ENCODE measurements at places on chromosomes 12 and 14.

DNA sequence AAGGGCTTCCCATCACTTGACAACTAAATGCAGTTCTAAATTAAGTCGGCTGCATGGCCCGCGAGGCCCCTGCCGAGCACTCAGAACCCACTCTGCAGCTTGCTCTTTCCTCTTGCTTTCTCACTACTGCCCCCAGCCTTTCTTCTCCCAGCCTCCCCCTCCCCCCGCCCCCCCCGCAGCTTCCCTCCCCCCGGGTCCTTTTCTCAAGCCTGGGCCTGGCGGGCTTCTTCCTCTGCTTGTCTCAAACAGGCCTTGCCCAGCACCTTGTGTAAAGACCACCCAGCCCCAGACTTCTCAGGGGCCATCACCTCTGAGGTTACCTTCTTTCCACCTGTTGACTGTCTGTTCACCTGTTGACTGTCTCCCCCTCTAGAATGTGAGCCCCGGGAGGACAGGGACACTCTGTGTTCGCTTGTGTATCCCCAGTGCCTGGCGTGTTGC, 1.1 kb downstream of the CYP46A1 start:
- no peak for DNase-seq
- H3K27me3 ChIP-seq: peaks cover 42% of the 10 kb centered on the region
- H3K27ac ChIP-seq: no peak overlapping the region
- H3K4me3 ChIP-seq: peak overlapping the region; percentile 41

DNA sequence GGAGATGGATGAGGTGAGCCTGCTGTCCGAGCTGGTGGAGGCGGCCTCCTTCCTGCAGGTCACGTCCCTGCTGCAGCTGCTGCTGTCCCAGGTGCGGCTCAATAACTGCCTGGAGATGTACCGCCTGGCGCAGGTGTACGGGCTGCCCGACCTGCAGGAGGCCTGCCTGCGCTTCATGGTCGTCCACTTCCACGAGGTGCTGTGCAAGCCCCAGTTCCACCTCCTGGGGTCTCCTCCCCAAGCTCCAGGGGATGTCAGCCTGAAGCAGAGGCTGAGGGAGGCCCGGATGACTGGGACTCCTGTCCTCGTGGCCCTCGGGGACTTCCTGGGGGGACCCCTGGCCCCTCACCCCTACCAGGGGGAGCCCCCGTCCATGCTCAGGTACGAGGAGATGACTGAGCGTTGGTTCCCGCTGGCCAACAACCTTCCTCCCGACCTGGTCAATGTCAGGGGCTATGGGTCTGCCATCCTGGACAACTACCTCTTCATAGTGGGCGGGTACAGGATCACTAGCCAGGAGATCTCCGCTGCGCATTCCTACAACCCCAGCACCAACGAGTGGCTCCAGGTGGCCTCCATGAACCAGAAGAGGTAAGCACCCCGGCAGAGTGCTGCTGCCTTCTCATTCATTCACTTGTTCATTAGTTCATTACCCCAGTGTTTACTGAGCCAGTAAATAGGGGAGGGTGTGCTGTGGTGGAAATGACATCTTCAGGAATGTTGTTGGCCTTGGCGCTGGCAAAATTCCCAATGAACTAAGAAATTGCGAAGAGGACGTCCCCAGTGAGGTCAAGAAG, 774 bp upstream of the MANSC4 start:
- peak overlapping the region; percentile 80 for H3K4me3 ChIP-seq
- H3K36me3 ChIP-seq: peaks cover 6% of the 10 kb centered on the region
- peaks cover 17% of the 10 kb centered on the region for H3K27me3 ChIP-seq

DNA sequence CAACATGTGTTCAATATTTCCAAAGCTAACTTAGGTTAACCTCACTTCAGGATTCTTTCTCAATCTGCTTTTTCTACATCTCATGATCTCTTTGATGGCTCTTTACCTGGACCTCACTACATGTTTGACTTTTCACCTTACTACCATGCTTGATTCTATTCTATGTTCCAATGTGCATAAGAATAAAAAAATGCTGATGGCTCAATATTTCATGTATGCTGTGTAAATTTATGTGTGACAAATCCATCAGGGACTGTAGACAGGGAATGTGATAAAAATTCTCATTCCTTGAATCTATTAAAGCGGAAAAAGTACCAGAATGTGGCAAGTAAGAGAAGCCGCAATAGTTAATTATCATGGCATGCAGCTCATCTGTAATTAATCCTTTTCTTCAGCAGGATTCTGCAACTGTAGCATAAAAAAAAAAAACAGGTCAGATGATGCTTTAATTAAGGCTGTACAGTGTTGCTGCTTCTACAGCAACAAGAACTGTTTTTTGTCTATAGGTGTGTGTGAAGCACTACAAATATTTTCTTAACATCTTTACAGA, 276.9 kb upstream of the PRKD1 start:
- no peak overlapping the region for H3K27ac ChIP-seq
- no peak for DNase-seq
- H3K4me1 ChIP-seq: no peaks in the 10 kb centered on the region
- no peaks in the 10 kb centered on the region for H3K36me3 ChIP-seq
- H3K4me3 ChIP-seq: no peak overlapping the region
- no peaks in the 10 kb centered on the region for H3K27me3 ChIP-seq

- H3K36me3 ChIP-seq: peaks cover 8% of the 10 kb centered on the region
- no peak overlapping the region for H3K27ac ChIP-seq
- no peak overlapping the region for H3K4me3 ChIP-seq
- DNase-seq: no peak
- peaks cover 10% of the 10 kb centered on the region for H3K27me3 ChIP-seq
Observed at GRCh38 chr14:70810621-70811020, 1.3 kb upstream of the MAP3K9 start.

GRCh38 chr12:16121953-16122352, 155.5 kb downstream of the SLC15A5 start:
- DNase-seq: no peak
- no peaks in the 10 kb centered on the region for H3K36me3 ChIP-seq
- H3K4me1 ChIP-seq: no peaks in the 10 kb centered on the region

- H3K27me3 ChIP-seq: no peaks in the 10 kb centered on the region
- H3K4me1 ChIP-seq: no peaks in the 10 kb centered on the region
- no peak overlapping the region for H3K27ac ChIP-seq
- no peaks in the 10 kb centered on the region for H3K36me3 ChIP-seq
- DNase-seq: no peak
Observed at GRCh38 chr12:99343960-99344359, 303.6 kb upstream of the GARIN6 start.

- peaks cover 10% of the 10 kb centered on the region for H3K27me3 ChIP-seq
- DNase-seq: no peak
- H3K4me3 ChIP-seq: peak overlapping the region; percentile 67
- H3K4me1 ChIP-seq: peaks cover 48% of the 10 kb centered on the region
- peaks cover 26% of the 10 kb centered on the region for H3K36me3 ChIP-seq
- H3K27ac ChIP-seq: peak overlapping the region; percentile 68
Observed at GRCh38 chr14:50232276-50232642, 881 bp upstream of the SOS2 start.

GRCh38 chr12:126944684-126945083, 1322.3 kb upstream of the TMEM132C start:
- H3K4me3 ChIP-seq: no peak overlapping the region
- no peak for DNase-seq
- no peaks in the 10 kb centered on the region for H3K27me3 ChIP-seq
- no peak overlapping the region for H3K27ac ChIP-seq

DNA sequence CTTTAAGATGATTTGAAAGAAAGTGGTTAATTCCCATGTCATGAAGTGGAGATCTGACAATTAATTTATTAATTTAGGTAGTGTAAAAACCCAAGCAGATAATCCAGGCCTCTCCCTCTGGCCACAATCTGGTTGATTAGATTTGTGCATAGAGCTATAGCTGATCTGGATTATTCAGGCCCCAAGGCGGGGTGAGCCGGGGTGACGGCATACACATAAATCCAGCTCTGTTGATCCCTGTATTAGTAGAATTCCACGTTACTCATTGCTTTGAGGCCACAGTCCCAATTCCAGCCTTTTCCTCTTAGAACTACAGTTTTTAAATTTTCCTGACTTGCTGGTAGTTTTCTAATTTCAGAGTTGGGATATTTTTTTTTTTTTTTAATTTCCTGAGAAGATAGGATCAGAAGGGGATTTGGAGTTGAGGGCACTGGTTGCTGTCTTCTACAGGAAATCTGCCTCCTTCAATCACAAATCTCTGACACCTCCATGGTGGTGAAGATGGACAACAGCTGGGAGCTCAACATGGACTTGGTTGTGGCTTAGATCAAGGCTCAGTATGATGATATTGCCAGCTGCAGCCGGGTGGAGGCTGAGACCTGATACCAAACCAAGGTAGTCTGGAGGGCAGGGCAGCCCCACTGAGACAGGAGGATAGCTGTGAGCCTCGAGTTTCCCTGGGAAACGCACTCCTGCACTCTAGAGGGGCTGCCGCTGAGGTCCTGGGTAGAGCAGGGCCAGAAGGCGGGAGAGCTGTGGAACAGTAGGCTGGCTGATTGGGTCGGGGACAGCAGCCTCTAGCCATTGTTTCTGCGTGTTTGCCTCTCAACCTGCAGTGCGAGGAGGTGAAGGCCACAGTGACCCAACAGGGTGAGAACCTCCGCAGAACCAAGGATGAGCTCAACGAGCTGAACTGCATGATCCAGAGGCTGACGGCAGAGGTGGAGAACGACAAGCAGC, 19.4 kb downstream of the KRT85 start:
- peaks cover 34% of the 10 kb centered on the region for H3K27me3 ChIP-seq
- H3K4me3 ChIP-seq: no peak overlapping the region
- H3K27ac ChIP-seq: no peak overlapping the region
- peaks cover 8% of the 10 kb centered on the region for H3K4me1 ChIP-seq

- H3K4me3 ChIP-seq: no peak overlapping the region
- H3K36me3 ChIP-seq: no peaks in the 10 kb centered on the region
- DNase-seq: no peak
- H3K27ac ChIP-seq: no peak overlapping the region
- no peaks in the 10 kb centered on the region for H3K27me3 ChIP-seq
Observed at GRCh38 chr12:67986632-67987031, 2.6 kb upstream of the IFNG-AS1 start.

DNA sequence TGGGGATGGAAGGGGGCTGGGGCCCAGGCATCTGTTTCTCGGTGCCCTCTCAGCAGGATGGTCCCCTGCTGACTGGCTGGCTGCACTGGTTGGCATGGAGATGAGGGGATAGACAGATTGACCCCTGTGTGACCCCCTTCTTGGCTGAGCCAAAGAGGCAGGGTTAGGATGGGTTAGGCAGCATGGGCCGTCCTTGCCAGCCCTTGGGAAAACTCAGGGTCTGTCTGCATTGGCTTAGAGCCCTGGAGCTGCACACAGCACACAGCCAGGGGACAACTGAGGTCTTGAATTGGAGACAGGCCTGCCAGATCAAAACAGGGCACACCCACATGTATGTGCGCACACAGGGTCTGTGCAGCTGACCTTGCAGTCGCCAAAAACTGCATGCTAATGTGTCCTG, 11.2 kb upstream of the LRP1-AS start:
- H3K36me3 ChIP-seq: no peaks in the 10 kb centered on the region
- DNase-seq: no peak
- H3K4me3 ChIP-seq: no peak overlapping the region
- no peak overlapping the region for H3K27ac ChIP-seq
- peaks cover 10% of the 10 kb centered on the region for H3K4me1 ChIP-seq

DNA sequence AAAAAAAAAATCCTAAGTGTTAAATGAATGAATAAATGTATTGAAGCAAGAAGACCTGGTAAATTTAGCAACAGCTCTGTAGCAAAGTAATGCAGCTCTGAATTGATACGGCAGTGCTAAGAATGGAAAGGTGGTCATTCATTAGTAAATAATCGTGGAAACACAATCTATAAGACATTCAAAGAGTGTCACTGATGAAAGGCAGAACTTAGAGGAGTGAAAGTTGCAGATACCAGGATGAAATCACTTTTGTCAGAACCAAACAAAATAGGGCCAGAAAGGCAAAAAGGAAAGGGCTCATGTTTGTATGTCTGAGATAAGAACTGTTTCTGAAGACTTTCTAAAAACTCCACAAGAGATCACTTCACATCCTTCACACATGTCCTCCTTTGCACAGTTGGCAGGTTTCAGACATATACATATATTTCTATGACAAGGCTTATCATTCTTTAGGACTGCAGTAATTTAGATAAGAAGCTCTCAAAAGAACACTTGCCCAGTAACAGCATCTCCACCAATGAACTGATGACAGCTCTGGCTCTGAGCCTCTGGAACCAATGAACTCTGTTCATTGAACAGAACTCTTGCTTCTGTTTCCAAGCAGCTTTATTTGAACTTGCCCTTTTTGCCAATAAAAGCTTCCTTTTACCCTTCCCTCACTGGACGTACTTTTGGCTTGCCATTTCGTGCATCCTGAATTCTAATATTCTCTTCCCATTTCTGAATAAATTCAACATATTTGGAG, 4.2 kb upstream of the LRR1 start:
- H3K27ac ChIP-seq: peak overlapping the region; percentile 10
- H3K27me3 ChIP-seq: no peaks in the 10 kb centered on the region
- peaks cover 16% of the 10 kb centered on the region for H3K36me3 ChIP-seq
- DNase-seq: no peak
- no peak overlapping the region for H3K4me3 ChIP-seq

- no peak overlapping the region for H3K4me3 ChIP-seq
- peaks cover 23% of the 10 kb centered on the region for H3K36me3 ChIP-seq
- H3K27ac ChIP-seq: no peak overlapping the region
- H3K27me3 ChIP-seq: no peaks in the 10 kb centered on the region
- DNase-seq: no peak
Observed at GRCh38 chr14:89164168-89165073, 252.6 kb downstream of the FOXN3 start.

DNA sequence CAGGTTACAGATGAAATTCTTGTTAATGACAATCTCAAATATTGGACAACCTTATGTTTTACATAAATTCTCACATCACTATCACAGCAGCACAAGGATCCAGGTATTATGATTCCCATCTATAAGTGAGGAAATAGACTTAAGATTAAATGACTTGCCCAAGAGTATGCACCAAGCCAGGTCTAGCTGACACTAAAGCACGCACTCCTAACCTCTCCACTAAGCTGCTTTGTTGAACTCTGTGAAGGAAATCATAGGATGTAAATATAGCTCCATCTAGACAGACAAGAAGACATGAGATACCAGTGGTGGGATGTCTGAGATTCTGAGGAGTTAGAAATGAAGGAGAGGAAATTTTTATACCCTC, 87.9 kb downstream of the PHLDA1 start:
- peaks cover 38% of the 10 kb centered on the region for H3K4me1 ChIP-seq
- peaks cover 5% of the 10 kb centered on the region for H3K36me3 ChIP-seq
- H3K27me3 ChIP-seq: no peaks in the 10 kb centered on the region
- peak overlapping the region; percentile 50 for H3K4me3 ChIP-seq

- H3K27ac ChIP-seq: no peak overlapping the region
- H3K36me3 ChIP-seq: peaks cover 19% of the 10 kb centered on the region
- no peaks in the 10 kb centered on the region for H3K27me3 ChIP-seq
- peaks cover 53% of the 10 kb centered on the region for H3K4me1 ChIP-seq
- no peak for DNase-seq
- no peak overlapping the region for H3K4me3 ChIP-seq
Observed at GRCh38 chr14:71592361-71592760, 339.9 kb upstream of the RGS6 start.

DNA sequence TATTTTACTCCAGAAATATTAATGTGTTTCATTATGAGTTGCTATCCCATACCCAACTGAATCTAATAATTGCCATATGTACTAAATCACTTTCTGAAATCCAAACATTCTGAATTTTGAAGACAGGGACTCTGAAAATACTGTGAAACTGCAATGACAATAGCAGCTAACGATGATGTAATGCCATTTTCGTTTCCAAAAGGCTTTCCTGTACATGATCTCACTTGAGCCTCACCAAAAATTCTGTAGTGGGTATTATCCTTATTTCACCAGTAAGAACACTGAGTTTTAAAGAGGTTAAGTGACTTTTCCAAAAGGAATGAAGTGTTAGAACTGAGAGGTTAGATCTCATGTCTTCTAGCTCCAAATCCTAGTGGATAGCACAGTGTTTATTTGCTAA, 133.3 kb downstream of the FLRT2 start:
- H3K36me3 ChIP-seq: no peaks in the 10 kb centered on the region
- no peaks in the 10 kb centered on the region for H3K27me3 ChIP-seq

GRCh38 chr14:82879949-82880535, 1346.4 kb upstream of the SEL1L start:
- no peaks in the 10 kb centered on the region for H3K36me3 ChIP-seq
- H3K4me3 ChIP-seq: no peak overlapping the region
- no peak overlapping the region for H3K27ac ChIP-seq
- no peaks in the 10 kb centered on the region for H3K4me1 ChIP-seq
- no peak for DNase-seq

All from activated CD4-positive, alpha-beta memory T cell treated with anti-CD3 and anti-CD28 coated beads, Interleukin-2, amount 10 ng/mL, durations not matched to agents 7 days and 5 days (primary cell).